ENCODE measurements at places on chromosomes 16 and 17.
A peak's percentile ranks its signal among the peaks of the same experiment; 100 is the strongest.

DNA sequence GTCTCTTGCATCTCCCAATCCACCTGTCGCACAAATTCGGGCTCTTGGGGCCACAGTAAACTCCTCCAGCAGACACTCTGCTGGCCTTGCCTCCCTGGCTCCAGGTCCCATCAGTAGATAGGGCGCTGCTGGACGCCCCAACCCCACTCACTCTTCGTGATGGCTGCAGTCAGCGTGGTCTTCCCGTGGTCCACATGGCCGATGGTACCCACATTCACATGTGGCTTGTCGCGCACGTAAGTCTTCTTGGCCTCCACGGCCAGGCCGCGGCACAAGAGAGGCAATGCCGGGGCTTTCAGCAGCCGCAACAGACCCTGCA, 428 bp downstream of the TUFM start:
- DNase-seq, result no peak

DNA sequence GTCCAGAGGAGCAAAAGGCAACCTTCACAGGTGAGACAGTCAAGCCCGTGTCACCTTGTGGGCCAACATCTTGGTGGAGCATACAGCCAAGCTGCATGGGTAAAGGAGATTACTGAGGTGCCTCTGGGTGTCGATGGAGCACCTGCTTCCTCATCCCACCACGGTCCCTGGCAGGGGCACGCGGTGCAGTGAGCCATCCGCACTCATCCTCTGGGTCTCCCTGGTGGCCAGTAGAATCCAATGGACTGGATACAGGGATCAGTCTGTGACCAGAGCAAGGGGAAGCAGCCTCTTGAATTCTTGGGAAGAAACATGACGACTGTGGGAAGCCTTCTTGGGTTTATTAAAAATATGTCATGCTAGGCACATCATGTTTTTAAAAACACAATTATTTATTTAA, 4.8 kb upstream of the WSCD1 start:
- DNase-seq, result no peak

DNA sequence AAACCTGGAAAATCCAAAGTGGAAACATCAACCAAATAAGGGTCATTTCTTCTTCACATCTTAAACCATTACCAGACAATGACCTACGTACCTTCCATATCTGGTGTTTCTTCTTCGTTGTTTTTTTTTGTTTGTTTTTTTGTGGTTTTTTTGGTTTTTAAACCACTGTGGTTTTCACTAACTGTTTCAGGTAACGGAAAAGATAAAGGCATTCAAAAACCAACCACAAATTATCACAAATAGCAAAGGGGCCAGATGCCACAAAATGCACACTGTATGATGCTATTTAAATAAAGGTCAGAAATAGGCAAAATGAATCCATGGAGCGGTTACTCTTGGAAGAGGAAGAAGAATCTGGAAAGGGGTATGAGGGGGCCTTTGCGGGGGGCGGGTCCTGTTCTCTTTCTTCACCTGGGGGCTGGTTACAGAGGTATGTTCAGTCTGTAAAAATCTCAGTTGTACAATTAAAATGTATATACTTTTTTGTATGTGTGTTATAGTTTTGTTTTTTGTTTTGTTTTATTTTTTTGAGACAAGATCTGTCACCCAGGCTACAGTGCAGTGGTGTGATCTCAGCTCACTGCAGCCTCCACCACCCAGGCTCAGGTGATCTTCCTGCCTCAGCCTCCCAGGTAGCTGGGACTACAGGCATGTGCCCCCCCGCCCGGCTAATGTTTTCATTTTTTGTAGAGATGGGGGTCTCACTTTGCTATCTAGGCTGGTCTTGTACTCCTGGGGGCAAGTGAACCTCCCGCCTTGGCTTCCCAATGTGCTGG, 29.6 kb downstream of the LITAF start:
- DNase-seq, result no peak

DNA sequence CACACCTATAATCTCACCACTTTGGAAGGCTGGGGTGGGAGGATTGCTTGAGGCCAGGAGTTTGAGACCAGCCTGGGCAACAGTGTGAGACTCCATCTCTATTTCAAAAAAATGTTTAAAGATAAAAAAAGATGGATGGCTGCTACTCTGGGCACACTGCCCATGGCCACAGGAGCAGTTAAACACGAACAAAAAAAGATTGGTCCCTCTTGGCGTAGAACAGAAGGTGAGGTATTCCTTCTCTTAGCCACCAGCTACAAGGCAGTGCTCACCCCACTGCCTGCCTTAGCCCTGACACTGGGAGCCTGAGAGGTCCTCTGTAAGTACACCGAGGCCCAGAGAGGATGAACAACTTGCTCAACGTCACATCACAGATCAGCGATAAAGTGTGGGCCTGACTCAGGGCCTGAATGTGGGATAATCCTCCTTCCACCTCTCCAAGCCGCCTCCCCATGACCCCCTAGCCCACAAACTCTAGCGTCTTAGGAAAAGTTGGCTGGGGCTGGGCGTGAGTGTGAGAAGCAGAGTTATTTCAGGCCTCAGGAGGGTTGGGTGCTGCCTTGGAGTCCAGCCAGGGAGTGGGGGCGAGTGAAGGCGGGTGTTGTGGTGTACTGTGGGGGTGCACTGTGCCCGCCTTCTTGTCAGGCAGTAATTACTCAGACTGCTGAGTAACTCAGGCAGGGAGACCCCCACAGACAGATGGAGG, 2.3 kb upstream of the DPH1 start:
- DNase-seq, result no peak

DNA sequence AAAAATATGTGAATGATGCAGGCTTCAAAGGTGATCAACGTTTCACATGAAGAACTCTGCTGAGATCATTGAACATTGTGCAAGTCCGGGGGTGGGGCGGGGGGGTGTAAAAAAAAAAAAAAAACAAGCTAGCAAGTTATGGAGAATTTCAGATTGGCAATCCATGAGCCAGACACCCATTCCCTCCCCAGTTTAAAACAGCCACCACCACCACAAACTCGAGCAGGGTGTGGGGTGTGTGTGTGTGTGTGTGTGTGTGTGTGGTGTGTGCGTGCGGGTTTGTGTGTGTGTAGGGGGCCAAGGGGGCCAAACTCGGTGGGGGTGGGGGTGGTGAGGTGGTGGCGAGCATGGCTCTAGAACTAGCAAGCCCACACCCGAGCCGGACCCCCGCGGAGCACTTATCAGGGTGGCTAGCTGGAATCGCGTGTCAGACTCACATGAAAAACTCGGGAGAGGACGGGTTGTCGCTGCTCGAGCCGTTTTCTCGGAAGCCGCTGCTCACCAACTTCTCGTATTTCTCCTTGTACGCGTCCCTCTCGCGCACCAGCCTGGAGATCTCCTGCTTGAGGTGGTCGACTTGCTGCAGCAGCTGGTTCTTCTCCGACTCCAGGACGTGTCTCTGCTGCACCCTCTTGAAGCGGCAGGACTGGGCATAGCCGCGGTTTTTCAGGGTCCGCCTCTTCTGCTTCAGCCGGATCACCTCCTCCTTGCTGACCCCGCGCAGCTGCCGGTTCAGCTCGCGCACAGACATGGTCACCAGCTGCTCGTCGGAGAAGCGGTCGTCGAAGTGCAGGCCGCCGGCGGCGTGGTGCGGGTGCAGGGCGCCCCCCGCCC, 2.0 kb downstream of the MAF start:
- peak; percentile 39 for DNase-seq

GRCh38 chr17:35167046-35167445, 19.4 kb downstream of the UNC45B start:
- no peak for DNase-seq

GRCh38 chr16:1632638-1632970, 20.4 kb downstream of the CRAMP1 start:
- no peak for DNase-seq

- no peak for DNase-seq
Observed at GRCh38 chr16:66207139-66207882, 159.2 kb upstream of the CDH5 start.

DNA sequence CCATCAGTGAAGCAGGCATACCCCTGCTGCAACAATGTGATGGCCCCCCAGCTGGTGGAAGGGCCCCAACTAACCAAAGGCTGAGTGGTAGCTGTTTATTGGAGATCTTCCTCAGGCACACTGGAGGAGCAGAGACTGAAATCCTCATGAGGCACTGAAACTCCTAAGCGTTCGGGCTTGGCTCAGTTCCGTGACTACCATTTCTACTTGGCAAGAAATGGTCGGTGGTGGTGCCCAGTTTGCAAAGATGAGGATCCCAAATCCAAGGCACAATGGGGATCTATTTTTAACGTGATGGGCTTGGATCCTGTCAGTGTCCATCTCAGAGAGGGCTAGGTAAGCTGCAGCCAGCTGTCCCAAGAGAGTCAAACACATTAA, 82.8 kb downstream of the TNFRSF13B start:
- no peak for DNase-seq

- DNase-seq, result no peak
Observed at GRCh38 chr17:55649957-55650597, 72.6 kb downstream of the TMEM100 start.

- DNase-seq, result no peak
Observed at GRCh38 chr17:8753976-8754440, 4.3 kb downstream of the SPDYE4 start.

- no peak for DNase-seq
Observed at GRCh38 chr17:36511216-36511615, 23.5 kb downstream of the MYO19 start.

DNA sequence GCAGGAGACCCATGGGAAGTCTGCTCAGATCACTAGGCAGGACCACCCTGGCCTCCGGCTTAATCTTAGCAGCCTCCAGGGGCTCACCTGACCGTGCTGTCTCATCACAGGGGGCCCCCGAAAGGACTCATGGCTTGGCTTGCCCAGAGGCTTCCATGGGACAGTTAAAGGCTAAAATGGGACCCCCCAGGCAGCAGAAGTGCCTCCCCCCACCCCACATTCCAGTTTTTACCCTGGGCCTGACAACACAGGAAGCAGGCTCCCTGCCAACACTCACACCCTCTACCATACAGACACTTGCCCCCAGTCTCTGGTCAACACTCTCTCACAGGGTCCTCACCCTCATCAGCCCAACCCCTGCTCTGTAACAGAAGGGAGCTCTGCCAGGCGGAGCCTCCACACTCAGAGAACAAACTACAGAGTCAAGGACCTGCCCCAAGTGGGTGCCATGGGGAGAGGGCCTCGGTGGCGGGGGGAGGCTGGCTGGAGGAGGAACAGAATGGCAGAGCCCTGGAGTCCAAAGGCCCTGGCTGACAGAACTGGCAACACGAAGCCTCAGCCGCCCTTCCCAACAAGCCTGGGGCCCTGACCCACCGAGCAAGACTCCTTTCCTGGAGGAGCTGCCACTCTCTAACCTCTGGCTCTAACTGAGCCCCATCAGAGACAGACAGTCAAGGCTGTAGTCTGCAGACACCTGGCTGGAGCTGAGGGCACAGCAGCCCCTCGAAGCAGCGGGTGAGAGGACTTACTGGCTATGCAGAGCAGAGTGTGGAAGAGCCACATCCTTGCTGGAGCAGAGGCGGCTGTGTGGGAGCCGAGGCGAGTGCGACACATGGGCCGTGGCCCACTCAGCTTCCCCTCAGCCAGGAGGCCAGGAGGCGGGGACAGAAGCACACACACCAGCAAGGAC, at the start of gene ITGAE:
Gene ITGAE (minus strand): TSS at position 827 of the 910 bp plus-strand sequence. CDS start 44 bp downstream, at position 783.
- DNase-seq, result no peak

DNA sequence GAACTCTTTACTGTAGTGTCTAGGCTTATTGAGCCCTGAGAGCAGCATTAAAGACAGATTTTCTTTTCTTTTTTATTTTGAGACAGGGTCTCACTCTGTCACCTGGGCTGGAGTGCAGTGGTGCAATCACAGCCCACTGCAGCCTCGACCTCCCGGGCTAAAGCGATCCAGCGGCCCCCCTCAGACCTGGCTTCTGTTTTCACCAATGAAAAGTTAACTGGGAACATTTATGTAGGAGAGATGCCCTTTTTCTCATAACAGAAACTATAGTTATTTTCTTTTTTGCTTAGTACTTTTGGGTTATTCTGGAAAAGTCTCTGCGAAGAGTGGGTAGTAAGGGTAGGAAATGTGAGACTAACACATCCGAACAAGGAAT, 1.5 kb downstream of the MAP1LC3B start:
- DNase-seq, result no peak

- no peak for DNase-seq
Observed at GRCh38 chr16:12558641-12559040, 245.0 kb downstream of the CPPED1 start.

GRCh38 chr16:61900482-61900881, 135.8 kb downstream of the CDH8 start:
- no peak for DNase-seq

GRCh38 chr16:27823421-27823820, 240.1 kb downstream of the GSG1L start:
- DNase-seq, result no peak

DNA sequence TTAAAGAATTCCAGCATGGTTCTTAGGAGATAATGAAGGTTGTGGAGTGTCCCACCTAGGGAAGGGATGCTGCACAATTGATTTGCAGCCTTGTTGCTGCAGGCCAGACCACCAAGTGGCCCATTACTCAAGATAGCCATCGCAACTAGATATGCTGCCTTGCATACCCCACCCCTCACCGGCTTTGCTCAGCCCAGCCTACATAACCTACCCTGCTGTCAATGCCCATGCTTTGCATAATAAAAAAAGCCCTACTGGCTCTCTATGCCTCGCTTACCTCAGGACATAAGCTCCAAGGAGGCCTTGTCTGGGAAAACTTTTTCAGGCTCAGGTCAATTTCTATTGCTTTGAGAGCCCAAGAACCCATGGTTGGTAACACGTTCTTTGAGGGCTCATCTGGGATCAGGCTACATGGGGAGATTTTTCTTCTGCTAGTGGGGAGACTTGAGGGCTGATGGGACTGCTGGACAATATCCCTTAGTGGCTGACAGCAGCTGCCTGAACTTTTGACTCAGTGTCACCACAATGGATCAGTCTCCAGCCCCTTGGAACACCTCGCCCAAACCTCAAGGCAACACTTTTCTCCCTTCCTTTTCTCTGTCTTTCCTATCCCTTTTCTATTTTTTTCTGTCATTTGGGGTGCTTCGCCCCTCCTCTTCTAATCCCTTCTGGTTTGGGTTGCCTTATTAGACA, 38.3 kb downstream of the SCPEP1 start:
- no peak for DNase-seq

GRCh38 chr17:72648702-72649101, 443.8 kb downstream of the SLC39A11 start:
- no peak for DNase-seq

GRCh38 chr17:15456972-15457722, 10.3 kb downstream of the CDRT4 start:
- DNase-seq, result no peak

DNA sequence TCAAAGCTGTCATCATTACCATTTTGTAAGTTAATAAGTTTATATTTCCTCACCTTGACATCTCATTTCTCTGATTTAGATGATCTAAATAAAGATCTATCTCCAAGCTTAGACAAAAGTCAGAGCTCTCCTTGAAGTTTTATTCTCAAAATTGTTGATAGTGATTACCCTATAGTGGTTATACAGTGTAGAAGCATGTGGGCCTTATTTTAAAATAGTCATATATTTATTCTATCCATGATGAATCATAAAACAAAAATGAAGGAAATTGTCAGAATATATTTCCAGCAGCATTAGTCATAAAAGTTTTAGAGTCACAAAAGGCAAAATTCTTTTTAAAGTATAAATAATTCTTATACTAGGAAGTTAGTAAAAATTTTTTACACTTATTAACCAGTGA, 49.0 kb downstream of the RHOT1 start:
- DNase-seq, result no peak

All from activated CD4-positive, alpha-beta T cell treated with anti-CD3 and anti-CD28 coated beads for 4 hours (primary cell).